ENCODE measurements at places on chromosomes 2 and 18.

DNA sequence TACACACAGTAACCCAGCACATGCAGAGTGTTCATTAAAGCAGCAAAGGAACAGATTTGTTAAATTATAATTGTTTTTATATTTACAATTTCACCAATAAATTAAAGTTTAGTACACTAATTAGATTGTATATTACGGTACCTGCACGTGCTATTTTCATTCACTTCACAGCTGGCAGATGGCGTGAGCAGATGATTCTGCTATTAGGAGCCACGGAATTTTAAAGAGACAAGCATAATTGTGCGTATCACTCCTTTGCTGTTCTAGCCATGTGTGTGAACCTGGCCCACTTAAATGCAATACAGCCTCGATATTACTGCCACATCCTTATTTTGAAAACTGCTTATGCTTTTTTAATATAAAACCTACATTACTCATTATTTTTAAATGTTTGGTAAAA, 332.8 kb upstream of the SOX11 start:
- DNase-seq: no peak

GRCh38 chr2:95276888-95277245, 2.6 kb downstream of the PROM2 start:
- no peak for DNase-seq

DNA sequence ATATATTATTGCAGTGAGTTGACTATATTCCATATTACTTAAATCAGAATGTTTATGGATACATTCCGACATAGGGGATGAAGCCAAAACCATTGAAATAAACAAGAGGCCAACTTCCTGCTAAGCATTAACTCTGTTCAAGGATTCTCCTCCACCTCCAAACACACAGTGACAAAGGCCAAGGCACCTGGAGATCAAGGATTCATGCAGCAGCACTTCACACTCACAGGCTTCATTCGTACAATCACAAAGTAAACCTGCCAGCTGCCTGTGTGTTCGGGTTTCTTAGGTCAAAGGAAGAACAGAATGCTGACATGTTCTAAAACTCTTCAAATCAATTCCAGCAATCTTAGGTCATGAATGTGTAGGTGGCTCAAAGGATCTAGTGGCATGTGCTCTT, 22.8 kb downstream of the WDFY1 start:
- no peak for DNase-seq

GRCh38 chr2:25036221-25036559, 5.7 kb upstream of the EFR3B start:
- DNase-seq: no peak

DNA sequence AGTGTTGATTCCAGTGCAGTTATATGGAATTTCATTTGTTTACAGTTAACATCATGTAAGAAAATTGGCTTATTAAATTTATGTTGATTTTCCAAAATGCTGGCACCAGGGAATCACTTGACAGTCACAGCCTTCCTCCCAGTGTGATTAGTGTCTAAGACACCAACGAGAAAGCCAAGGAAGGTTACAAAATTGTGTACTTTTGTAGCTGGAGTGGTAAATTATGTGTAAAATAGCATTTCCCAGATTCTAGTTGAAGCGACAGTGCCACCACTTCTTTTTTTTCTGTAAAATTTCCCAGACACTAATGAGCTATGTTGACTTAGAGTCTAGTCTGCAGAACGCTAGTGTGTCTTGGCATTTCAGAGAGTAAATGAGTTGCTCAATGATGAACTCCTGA, 101.3 kb downstream of the NCK2 start:
- DNase-seq: no peak

- no peak for DNase-seq
Observed at GRCh38 chr2:118812552-118812951, 34.9 kb downstream of the EN1 start.

- no peak for DNase-seq
Observed at GRCh38 chr2:68317971-68318913, 1.5 kb downstream of the CNRIP1 start.

DNA sequence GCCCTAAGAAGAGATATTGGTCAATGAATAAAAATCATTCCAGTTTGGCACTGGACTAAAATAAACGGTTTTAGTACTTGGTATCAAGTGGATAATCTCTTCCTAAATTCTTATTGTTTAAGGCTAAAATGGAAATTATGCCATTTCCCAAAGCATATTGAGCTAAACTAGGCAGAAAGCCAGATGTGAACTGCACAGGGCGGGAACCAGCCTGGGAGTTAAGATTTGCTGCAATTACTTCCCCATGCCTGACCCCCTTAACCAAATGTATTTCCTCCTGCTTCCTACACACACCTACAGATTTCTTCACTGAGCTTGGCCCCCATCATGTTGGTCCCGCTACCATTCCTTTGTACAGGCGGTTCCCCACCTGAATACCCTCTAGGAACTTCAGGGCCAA, 12.2 kb downstream of the ZBTB7C start:
- DNase-seq: no peak

DNA sequence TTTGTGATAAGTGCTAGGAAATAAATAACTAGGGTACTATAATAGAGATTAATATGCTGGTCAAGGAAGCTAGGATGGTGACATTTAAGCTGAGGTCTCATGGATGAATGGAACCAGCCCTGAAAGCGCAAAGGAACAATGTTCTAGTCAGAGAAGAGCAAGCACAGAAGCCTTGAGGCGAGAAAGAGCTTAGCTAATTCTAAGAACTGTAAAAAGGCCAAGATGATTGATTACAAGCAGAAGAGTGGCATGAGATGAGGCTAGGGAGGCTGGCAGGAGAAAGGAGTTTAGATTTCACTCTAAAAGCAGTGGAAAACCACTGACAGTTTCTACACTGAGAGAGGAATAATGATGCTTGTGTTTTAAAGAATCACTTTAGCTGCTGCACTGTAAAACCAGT, 3.4 kb upstream of the YIPF4 start:
- DNase-seq: no peak

DNA sequence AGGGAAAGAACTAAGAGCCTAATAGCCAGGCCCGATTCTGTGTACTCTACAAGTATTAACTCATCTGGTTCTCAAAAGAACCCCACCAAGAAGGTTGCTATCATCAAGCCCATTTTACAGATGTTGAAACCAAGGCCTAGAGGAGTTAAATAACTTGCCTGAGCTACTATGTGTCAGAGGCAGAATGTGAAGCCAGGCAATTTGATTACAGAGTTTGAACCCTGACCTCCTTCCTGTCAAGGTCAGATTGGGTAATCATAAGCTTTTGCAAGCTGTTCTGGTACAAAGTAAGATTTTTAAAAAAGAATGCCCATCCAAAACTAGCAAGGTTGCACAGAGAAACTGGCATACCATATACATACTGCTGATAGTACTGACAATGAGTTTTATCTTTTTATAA, 227.1 kb downstream of the HAUS1 start:
- DNase-seq: no peak

GRCh38 chr2:116490511-116491145, 1323.9 kb upstream of the DDX18 start:
- DNase-seq: no peak

- no peak for DNase-seq
Observed at GRCh38 chr2:86411396-86411795, 29.8 kb upstream of the KDM3A start.

- DNase-seq: no peak
Observed at GRCh38 chr2:150878356-150878755, 383.3 kb downstream of the RBM43 start.

GRCh38 chr2:223854741-223855140, 17.4 kb upstream of the AP1S3 start:
- DNase-seq: no peak

DNA sequence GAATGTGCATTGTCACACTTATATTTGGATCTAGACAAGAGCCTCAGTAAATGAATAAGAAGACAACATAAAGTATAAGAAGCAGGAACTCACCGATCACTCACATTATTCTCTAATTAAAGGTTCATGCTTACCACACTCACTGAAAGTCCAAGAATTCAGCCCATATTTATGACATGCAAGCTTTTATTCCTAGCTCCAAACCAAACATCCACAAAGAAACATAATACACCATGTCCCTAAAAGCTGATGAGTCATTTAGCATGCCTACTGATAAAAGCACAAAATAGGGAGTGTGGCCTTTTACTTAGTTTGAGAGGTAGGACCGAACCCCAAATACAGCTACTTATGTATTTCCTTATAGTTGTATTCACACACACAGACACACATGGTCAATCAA, 1094.6 kb upstream of the CDH2 start:
- DNase-seq: no peak

DNA sequence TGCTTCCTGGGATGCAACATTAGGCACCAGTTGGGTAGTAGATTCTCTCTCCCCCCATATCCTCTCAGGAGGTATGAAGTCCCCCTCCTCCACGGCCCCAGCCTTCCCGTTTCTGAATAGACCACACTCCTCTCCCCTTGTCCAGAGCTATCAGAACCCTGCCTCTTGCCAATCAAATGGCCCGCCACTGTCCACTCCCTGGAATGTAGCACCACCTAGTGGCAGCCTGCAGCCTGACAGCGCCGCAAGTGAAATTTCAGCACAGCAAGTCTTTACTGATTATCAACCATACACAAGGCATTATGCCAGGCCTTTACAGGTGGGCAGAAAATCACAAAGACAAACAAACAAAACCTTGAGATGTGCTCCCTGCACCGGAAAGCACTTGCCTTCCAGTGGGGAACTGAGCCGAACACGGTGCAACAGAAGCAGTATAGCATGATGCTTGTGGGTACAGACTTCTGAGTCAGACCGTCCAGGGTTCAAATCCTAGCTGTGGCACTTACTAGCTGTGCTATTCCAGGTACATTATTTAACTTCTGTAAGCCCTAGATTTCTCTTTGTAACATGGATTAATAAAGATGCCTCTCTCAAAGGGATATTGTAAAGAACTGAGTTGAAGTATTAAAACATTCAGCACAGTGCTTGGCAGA, 174.0 kb downstream of the SMAD2 start:
- no peak for DNase-seq

GRCh38 chr2:240840435-240841060, 20.5 kb upstream of the KIF1A start:
- no peak for DNase-seq

GRCh38 chr18:61502472-61502871, 169.2 kb downstream of the CDH20 start:
- no peak for DNase-seq

DNA sequence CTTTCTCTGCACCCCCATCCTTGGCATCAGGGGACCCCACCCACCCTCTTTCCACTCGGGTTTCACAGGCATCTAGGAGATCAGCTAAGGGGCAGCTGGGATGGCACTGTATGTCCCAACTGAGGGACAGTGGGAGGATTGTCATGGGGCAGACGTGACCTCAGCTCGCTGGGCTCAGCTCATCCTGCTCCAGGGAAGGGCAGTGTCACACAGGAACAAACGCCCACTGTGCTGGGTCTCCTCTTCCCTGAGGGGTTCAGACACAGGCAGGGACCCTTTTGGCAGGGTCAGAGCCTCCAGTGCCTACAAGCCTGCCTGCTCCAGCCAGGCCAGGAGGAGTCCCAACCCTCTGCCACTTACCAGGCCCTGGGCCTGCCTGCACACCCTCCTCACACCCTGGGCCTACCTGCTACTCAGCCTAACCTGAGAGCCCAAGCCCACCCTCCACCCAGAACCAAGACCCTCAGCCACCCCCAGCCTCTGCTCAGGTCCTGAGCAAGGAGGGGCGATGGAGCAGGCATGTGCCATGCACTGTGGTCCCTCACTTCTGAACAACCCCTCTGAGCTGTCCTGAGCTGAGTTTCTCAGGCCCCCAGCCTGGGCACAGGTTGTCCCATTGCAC, 68.2 kb downstream of the HS1BP3 start:
- no peak for DNase-seq

GRCh38 chr18:27250471-27250870, 65.4 kb upstream of the CHST9 start:
- no peak for DNase-seq

DNA sequence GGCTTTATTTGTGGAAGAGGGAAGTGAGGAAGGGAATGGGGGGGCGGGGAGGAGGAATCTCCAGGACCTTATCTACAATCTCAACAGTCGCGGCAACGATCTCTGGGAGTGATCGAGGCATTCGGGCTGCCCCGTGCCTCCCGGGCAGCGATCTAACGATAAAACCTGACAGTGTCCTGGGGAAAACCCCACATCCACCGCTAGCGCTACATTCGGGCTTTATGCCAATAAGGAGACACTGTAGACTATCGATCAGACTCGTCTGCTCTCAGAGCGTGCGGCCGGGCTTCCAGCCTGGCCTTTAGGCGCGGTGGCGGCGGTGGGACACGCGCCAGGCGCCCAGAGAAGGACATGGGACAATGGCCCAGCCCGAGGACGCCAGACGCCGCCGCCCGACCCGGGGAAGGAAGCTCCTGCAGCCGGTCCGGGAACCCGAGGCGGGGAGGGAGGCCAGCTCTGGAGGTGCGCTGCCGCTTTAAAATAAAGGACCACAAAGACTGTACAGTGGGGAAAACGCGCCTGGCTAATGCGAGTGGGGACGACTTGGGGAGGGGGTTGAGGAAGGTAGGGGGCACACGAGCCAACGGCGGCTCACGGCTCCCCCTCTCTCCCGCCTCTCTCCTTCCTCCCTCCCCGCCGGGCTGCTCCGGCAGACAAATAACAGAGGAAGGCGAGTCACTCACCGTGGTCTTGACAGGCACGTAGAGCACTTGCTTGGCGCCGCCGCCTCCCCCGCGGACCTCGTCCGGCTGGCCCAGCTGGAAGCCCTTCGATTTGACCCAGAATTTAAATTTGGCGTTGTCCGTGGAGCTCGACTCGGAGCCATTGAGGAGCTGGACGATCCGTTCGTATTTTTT, 2.2 kb downstream of the NOL4 start:
- DNase-seq: no peak

GRCh38 chr2:134758633-134759032, 39.8 kb upstream of the TMEM163 start:
- no peak for DNase-seq

- DNase-seq: no peak
Observed at GRCh38 chr2:168311261-168311910, 64.0 kb upstream of the STK39 start.

DNA sequence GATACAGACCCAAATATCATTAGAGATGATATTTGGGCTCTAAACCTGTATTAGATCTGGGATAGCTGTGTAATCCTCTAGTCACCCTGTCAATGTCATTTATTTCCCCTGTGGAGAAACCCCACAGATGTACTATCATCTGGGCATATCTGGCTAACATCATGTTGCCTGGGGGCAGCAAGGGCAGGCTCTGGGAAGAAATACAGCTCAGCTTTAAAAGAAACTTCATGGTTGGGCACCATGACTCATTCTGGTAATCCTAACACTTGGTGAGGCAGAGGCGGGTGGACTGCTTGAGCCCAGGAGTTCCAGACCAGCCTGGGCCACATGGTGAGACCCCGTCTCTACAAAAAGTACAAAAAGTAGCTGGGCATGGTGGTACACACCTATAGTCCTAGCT, 282.5 kb downstream of the SLC8A1 start:
- DNase-seq: no peak

DNA sequence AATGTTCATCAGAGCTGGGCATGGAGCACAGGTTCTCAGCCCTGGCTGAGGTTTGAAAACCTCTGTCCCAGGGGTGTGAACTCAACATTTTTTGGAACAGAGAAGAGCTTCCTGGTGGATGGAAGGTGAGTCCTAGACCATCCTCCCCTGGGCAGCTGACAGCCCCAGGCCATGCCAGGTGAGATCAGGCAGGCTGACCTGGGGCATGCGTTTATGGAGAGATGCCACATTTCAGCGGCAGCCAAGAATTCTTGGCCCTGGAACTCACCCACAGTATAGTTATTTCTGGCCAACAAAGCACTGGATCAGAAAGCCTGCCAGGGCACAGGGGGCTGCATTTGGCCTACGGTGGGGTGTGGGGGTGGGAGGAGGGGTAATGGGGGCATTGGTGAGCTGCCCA, 83.8 kb downstream of the EDAR start:
- DNase-seq: no peak

GRCh38 chr18:66013969-66014368, 263.2 kb downstream of the CDH7 start:
- DNase-seq: no peak

All from stimulated activated CD8-positive, alpha-beta memory T cell treated with anti-CD3 and anti-CD28 coated beads, Interleukin-12 subunit alpha, Interleukin-12 subunit beta, amount 100 ng/mL, for 4 hours (primary cell).